ENCODE measurements at places on chromosomes 1 and 21. TPM values are rescaled to one million over a fixed set of nuclear protein-coding genes. Genes with fewer than 3 reads are reported as not detected.

- no peak for DNase-seq
Measured at GRCh38 chr1:186536273-186536890, 75.5 kb upstream of the PDC start.

DNA sequence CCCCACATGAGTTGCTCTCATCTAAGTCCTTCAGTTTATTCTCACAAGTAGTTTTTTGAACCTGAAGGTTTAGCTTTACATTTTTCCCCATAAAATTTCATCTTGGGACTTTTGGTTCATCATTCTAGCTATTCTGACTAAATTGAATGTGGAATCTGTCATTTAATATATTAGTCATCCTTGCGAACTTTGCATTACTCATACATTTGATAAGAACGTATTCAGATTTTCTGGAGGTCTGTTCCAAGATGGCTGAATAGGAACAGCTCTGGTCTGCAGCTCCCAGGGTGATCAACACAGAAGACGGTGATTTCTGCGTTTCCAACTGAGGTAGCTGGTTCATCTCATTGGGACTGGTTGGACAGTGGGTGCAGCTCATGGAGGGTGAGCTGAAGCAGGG is 59.8 kb upstream of the CSF1 start:
- no peak for DNase-seq

The SDC3 gene
- 63.4 TPM for total RNA-seq

GRCh38 chr1:167544447-167545093 is 9.0 kb downstream of the CREG1 start:
- DNase-seq, result no peak

The REN gene
- not detected for total RNA-seq
